SK-N-DZ (cell line): ENCODE measurements at places on chromosomes 11 and 22.

DNA sequence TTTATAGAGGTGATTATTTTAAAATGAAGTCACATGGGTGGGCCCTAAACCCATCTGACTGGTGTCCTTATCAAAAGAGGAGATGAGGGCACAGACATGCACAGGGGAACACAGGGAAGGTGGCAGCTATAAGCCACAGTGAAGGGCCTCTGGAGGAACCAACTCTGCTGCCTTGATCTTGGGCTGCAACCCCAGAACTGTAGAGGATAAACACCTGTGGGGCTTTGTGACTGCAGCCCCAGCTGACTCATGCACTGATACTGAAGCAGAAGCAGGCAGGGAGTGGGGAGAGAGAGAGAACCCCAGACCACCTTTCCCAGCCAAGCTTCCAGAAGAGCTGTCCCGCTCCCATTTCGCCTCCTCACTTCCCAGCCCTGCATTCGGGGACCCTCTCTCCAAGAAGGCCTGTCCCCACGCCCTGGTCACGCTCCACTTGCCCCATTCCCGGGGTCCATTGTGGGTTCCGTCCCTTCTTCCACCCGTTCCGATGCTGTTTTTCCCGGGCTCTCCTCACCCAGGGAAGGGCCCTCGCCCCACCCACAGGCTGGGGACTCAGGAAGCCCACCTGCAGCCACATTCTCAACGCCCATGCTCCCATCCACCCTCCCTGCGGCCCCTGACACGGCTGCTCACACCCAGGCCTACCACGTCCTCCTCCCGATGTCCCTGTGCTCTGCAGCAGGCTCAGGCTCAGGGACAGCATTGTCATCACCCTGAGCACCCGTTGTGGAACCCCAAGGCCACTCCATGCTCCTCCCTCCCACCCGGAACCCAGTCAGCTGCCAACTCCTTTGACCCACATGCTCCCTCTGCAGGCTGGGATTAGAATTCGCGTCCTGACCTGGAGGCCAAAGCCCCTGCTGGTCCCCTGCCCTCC, 90.8 kb upstream of the SHANK2 start:
- DNase-seq: peak; percentile 22

GRCh38 chr22:48748113-48748859, 1079.4 kb downstream of the BRD1 start:
- DNase-seq: no peak

GRCh38 chr11:131899950-131900580, 529.6 kb downstream of the NTM start:
- DNase-seq: no peak

GRCh38 chr11:92703449-92703830, 266.0 kb upstream of the MTNR1B start:
- no peak for DNase-seq

DNA sequence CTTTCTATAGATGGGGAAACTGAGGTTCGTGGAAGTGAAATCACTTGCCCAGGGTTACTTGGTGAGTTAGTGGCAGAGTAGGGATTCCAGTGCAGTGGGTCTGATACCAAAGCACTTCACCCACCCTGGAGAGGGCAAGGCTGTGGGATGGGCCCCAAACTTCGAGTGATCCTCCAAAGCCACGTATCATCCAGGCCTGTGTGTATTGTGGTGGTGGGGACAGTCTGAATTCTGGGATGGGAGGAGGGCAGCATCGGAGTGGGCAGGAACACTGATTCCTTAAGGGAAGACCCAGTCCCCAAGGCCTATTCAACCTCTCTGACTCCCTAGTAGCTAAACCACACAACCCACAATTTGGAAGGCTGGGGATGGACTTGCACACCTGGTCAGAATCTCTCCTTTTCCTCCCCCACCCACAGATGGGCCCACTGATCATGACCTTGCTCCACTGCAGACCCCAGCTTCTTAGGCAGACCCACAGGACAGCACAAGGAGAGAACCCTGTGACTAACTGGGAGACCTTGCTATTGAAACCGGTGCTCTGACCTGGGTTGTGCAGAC, 11.5 kb downstream of the TMPRSS13 start:
- no peak for DNase-seq

- DNase-seq: peak; percentile 58
Measured at GRCh38 chr11:120511116-120511819, at the start of gene GRIK4. TSS of gene GRIK4 (plus strand) at chr11:120511748. CDS start at chr11:120660319, 148,571 bp downstream.

DNA sequence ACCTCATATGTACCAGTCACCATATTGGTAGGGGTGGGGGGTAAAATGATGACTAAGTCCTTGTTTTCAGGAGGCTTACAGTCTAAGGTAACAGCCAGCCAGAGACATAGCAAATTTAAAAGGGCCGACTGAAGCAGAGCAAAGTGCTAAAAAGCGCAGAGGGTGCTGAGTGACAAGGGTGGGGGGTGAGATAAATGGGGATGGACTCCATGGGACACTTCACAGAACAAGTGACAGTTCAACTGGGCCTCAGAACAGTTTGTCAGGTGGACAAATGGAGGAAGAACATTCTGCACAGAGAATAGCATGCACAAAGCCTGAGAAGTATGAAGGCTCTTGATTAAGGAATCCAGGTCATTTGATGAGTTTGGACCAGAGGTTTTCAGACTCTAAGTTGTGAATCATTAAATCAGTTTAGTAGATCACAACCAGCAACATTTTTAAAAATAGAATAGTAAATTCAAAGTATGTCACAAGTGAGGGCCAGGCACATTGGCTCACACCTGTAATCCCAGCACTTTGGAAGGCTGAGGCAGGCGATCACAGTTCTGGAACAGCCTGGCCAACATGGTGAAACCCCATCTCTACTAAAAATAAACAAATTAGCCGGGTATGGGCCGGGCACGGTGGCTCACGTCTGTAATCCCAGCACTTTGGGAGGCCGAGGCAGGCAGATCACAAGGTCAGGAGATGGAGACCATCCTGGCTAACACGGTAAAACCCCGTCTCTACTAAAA, 14.0 kb downstream of the BBS1 start:
- DNase-seq: no peak

DNA sequence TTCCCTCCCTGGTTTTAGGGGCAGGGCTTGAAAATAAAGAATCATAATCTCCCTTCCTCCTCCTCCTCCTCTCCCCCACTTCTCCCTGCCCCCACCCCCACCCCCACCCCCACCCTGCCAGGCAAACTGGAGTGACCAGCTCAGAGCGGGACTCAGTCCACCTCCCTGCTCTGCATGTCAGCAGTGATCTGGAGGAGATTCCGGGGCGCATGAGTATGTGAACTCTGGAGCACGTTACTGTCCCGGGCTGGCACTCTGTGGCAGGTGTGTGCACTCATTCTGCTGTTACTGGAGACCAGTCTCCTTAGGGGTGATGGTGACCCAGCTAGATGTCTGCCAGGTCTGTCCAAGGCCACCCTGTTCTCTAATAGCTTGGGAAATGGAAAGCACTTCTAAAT, 33.9 kb downstream of the MARK2 start:
- no peak for DNase-seq

- no peak for DNase-seq
Measured at GRCh38 chr11:7473717-7474116, 11.6 kb upstream of the OLFML1 start.

- no peak for DNase-seq
Measured at GRCh38 chr11:403021-403760, 9.2 kb downstream of the PKP3 start.

GRCh38 chr11:88035271-88035670, 140.0 kb downstream of the RAB38 start:
- no peak for DNase-seq

GRCh38 chr22:28005513-28005912, 86.5 kb upstream of the PITPNB start:
- no peak for DNase-seq
